ENCODE measurements at places on chromosomes 16 and 17.

- no peak for DNase-seq
Observed at GRCh38 chr16:14963281-14964173, 11.3 kb upstream of the PDXDC1 start.

DNA sequence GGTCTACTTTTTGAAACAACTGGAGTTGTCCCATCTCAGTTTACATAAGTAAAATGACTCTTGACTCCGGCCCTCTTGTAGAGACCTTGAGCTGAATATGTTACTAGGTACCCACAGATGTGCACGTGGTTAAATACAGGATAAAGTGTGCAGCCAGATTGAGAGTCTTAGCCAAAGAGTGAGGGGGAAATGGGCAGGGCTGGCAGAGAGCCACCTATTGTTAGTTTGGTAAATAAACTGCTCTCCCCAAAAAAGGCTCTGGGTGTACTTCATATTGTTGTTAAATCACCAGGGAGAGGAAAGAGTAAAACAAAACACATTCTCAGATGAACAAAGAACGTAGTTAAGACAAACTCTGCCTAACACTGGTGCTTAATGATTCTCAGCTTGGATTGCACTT, 20.3 kb downstream of the G6PC1 start:
- no peak for DNase-seq

DNA sequence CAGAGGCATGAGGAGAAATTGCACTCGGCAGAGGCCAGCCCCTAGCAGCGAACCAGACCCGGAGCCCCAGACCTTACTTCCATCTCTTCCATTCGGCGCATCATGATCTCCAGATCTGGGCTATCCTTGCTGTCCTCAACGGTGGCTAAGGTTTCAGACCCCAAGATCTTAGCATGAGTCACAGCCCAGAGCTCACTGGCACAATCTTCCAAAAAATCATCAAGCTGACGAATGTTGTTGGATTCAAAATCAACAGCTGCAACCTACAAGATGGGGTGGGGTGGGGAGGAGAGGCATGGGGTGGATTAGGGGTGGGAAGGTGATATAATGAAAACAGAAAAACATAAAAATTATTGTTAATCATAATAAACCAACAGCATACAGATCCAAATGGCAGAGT, 39.7 kb upstream of the PITPNM3 start:
- no peak for DNase-seq

GRCh38 chr16:1565083-1565805, 31.8 kb downstream of the TMEM204 start:
- no peak for DNase-seq

- DNase-seq, result no peak
Observed at GRCh38 chr17:17387017-17387497, 83.9 kb downstream of the NT5M start.

- no peak for DNase-seq
Observed at GRCh38 chr16:12679660-12680272, 123.9 kb downstream of the CPPED1 start.

- DNase-seq, result no peak
Observed at GRCh38 chr16:71626858-71627213, 852 bp downstream of the MARVELD3 start.

- DNase-seq, result no peak
Observed at GRCh38 chr16:68902003-68902968, 59.0 kb downstream of the TANGO6 start.

DNA sequence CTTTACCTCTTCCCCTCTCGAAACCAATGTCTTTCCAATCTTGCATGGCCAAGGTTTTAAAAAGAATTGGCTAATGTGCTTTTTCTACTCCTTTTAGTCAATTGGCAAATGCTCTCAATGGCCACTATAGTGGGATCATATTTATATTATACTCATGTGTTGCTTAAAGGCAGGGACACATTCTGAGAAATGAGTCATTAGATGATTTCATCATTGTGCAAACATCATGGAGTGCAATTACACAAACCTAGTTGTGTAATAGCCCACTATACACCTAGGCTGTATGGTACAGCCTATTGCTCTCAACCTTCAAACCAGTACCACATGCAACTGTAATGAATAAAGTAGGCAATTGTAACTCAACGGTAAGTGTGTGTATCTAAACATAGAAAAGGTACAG, 180.9 kb downstream of the HS3ST3A1 start:
- no peak for DNase-seq

- DNase-seq, result no peak
Observed at GRCh38 chr17:180381-181244, 837 bp downstream of the DOC2B start.

- no peak for DNase-seq
Observed at GRCh38 chr16:11640987-11641817, 27.1 kb upstream of the SNN start.

DNA sequence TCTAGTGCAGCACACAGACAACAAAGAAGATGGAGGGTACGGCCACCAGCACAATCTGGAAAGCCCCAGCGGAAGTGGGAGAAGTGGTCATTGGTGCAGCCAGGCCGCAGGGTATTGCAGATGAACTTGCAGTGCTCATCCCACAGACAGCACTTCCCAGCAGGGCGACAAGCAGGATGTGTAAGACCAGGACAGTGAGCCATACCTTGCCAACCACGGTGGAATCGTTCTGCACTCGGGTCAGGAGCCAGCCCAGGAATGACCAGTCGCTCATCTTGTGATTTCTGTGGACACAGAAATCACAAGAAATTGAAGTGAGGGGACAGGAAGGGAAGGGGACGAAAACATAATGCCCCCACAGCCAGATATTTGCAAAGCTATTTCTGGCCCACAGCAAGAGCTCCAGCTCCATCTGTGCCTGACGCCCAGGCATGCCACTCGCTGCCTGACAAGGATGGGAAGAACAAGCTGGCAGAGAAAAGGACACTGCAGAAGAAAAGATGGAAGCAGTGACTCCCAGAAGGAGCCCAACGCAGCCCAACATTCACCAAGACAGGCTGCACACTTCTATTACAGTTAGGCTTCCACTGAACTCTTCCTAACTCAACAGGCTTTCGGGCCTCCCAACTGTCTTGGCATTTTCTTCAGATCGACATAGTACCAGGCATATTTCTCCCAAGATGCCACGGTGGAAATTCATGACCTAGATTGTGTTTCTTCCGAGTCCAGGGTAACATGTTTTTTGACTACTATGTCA, 17.5 kb upstream of the MYO18A start:
- no peak for DNase-seq

- no peak for DNase-seq
Observed at GRCh38 chr17:56910509-56911235, 3.2 kb downstream of the TRIM25 start.

- DNase-seq, result no peak
Observed at GRCh38 chr17:73292031-73292531, 19.7 kb downstream of the CDC42EP4 start.

DNA sequence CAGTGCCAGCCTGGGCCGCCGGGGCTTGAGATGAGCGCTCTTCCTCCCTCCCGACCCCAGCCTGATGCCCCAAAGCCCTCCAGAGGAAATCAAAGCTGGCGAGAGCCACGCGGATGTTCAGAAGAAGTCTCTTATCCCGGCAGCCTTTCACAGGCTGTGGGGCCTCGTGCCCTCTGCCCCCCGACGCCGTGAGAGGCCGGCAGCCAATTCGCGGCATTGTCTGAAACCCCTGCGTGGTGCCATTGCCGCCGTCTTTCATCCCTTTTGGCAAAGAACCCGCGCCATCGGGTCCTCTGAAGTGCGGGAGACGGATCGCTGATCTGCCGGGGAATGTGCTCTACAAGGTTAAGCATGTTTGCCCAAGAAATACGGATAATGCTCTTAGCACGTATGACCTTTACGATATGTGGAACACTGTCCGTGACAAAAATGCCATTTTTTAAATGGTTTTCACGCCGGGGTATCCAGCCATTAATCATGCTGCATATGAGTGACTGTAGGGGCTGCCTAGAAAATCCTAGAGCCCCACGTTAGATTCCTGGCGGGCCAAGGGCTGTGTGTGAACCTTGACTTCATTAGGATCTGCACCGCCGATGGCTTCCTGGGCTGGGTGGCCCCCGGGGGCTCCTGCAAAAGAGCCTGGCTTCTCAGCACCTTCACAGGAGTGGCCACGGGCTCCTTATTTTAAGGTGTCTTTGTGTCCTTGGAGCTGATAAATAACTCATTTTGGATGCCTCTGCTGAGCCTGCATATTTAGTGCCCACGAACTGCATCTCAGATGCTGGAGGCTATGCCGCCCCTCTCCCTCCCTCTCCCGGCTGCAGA, 165.1 kb upstream of the TNRC6C start:
- no peak for DNase-seq

- no peak for DNase-seq
Observed at GRCh38 chr16:67860589-67861398, 12.1 kb upstream of the EDC4 start.

DNA sequence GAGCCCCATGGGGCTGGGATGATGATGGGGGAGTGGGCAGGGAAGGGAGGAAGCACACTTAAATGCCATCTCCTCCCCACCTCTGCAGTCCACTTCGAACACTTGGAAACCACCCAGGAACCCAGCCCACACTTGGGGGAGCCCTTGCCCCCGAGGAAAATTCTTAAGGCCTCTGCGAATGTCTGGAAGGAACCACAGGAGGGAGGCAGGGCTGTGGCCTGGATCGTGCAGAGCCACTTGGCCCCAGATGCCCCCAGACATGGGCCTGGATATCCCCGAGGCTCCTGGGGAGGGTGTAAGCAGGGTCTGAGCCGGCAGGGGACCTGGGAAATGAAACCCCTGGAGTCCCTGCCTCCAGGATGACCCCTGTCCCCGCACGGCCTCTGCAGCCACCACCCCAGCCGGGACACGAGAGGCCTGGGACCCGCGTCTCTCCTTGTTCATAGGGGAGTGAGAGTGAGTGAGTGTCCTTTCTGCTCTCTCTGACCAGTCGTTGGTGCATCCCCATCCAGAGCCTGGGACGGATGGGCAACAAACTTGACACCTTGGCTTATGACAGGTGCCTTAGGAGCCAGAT, 11.8 kb upstream of the MTSS2 start:
- no peak for DNase-seq

- DNase-seq, result no peak
Observed at GRCh38 chr17:62805234-62805633, 2.9 kb downstream of the MARCHF10 start.

DNA sequence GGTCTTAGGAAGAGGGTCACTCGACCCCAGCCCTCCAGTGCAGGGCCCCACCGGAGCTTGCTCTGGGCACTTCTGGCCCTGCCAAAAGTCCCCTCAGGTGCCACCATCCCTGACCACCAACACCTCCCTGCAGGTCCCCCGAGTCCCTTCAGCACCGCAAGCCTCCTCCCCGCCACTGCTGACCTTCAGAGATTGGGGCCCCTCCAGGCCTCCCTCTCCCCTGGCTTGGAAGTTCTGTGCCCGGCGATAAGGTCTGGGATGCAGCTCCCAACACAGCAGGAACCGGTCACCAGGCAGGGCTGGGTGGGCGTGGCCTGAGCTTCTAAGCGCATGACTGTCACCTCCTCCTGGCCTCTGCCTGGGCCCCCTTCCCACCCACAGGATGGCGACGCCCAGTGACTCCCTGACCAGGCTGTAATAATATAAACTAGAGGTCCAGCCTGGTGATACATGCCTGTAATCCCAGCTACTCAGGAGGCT, 11.2 kb downstream of the PIEZO1 start:
- no peak for DNase-seq

GRCh38 chr16:67252609-67253497, 4.1 kb downstream of the SLC9A5 start:
- DNase-seq, result no peak

- no peak for DNase-seq
Observed at GRCh38 chr17:767076-767475, 15.0 kb downstream of the GLOD4 start.

- DNase-seq, result no peak
Observed at GRCh38 chr16:29686740-29687332, 7.9 kb downstream of the QPRT start.

DNA sequence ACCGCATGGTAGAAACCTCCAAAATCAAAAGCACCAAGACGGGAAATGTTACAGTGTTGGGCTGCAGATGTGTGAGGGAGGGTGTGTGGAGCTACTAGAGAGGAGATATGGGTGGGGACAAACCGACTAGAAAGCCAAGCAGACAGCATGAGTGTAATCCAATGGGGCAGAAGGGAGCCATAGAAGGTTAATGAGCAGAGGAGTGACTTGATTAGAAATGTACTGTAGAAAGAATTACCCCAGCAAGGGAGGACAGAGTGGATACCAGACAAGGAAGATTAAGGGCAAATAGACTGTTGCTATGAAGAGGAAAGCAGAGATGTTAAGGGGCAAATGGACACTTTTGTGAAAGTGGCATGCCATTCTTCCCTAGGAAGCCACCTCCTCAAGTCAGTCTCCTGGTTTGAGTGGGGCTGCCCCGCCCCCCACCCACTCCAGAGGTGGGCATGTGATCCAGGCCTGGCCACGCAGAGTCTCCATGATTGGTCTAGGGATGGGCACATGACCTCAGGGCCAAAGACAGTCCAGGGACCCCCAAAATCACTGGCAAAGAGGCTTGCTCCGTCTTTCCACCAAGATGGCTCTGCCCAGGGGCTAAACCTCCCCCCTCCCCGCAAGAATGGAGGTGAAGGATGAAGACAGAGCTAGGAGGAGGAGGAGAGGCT, 4.3 kb downstream of the COTL1 start:
- no peak for DNase-seq

DNA sequence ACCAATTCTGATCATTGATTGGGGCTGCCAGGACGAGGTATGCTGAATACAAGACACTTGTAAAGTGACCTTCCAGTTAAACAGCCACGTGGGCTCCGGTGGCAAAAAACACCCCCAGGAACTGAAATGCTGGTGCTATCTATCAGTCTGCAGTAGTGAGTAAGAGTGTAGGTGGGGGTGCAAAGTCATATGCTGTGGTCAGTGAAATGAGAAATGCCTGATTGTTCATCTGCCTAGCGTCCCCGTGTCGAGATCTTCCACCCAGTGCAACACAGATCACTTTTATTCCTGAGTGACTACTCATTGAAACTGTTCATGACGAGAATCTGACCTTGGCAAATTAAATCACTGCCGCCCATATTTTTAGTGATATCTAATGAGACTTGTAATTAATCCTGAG, 806.5 kb upstream of the GOT2 start:
- no peak for DNase-seq

DNA sequence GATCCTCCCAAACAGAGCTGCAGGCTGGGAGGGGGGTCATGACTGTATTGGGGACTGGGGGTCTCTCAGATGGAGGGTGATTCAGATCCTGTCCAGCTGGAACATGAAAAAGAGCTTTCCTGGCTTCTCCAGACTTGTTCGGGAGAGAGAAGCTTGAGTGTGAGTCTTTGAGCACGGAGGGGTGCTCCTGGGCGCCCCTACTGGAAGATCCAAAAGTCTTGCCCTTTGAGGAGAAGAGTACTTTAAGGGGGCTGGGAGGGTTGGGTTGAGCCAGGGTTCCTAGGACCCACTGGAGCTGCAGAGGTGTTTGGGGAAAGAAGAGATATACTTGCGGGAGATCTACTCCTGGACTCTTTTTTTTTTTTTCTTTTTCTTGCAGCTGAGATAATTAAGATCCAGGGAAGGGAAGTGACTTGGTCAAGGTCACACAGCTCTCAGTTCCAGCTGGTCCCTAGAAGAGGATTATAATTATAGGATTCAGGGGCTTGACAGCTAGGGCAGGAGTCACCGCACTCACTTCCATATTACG, 8.4 kb downstream of the RARA start:
- DNase-seq, result no peak

DNA sequence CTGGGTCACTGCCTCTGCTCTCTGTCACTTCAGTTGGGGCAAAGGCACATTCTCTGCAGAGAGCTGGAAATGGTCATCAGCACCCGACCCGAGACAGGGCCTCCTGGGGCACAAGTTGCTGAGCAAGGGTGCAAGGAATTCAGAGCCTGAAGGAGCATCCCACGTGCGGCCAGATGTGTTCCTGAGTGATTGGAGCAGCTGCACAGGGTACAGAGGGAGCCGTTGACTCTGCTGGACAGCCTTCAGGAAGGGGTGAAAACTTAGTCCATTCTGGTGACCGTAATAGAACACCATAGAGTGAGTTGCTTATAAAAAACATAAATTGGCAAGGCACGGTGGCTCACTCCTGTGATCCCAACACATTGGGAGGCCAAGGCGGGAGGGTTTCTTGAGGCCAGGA, 106.8 kb downstream of the CCDC182 start:
- no peak for DNase-seq
